ENCODE measurements at places on chromosomes 7 and 10.

GRCh38 chr7:131471250-131472004 is 85.0 kb downstream of the PODXL start:
- DNase-seq, result no peak

- DNase-seq, result no peak
Measured at GRCh38 chr10:127123626-127124025, 72.8 kb downstream of the INSYN2A start.

DNA sequence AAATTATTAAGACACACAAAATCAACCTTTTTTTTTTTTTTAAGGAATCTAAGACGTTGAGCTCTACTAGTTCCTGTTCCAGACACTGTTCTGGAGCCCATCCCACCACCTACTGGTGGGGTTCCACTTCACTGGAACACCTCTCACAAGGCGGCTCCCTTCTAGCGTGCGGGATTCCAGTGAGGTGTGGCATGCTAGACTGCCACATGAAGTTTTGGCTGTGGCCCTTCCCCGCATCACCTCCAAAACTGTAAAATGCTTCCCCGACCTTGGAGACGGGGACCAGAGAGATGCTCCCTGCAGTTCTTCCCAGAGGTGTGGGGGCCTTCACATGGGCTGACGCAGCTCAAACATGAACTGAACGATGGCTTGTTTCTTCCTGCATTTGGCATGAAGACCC is 12.6 kb downstream of the FAM53B start:
- no peak for DNase-seq

GRCh38 chr7:108270385-108271015 is 140.3 kb upstream of the LAMB4 start:
- DNase-seq, result no peak

DNA sequence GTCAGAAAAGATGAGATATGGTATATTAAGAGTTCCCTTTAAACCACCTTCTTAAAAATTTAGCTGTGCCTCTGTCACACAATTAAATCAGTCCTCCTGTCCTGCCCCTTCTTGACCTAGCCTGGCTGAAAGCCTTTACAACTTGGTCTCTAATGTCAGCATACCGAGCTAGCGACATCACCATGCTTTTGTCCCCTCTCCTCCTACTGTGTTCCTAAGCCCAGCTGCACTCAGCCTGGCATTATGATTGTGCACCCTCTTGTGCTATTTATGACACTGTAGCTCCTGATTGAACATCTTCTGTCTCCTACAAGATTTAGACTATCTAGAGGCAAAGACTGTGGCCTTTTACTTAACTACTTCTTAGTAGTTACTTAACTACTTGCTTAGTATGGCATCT is 29.2 kb downstream of the TDRD1 start:
- no peak for DNase-seq

GRCh38 chr10:15378569-15378968 is 7.5 kb upstream of the FAM171A1 start:
- DNase-seq, result no peak

GRCh38 chr7:77413128-77413527 is 3.0 kb downstream of the GSAP start:
- DNase-seq, result no peak

- no peak for DNase-seq
Measured at GRCh38 chr10:103679096-103679790, 176.1 kb downstream of the SH3PXD2A start.

GRCh38 chr10:97095701-97096260 is 90.0 kb downstream of the SLIT1 start:
- DNase-seq, result no peak

GRCh38 chr10:88065383-88066049 is 202.1 kb downstream of the PTEN start:
- no peak for DNase-seq

- DNase-seq, result no peak
Measured at GRCh38 chr10:127243490-127244272, 47.3 kb upstream of the INSYN2A start.

DNA sequence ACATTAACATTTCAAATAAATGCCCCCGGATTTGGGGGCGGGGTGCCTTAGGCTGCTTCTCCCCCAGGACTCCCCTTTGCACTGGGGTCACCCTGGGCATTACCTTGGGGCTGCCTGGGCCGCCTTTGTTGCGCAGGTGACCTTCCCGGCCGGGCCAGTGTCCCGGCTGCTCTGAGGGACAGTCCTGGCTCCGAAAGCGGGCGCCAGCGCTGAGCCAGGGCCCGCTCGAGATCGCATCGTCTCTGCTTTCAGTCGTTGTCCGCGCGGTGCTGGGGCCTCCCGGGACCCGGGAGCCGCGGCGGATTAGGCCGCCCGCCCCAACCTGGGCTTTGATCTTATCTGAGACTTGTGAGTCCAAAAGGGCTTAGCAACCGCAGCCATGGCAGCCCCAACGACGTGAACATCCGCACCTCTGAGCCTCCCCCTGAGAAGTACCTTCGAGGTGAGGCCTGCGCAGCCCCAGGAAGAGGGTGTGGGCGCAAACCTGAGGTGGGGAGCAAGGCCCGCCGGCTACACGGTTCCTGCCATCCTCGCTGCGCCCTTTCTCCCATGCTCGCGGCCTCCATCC is 14.8 kb upstream of the WAPL start:
- DNase-seq, result no peak

DNA sequence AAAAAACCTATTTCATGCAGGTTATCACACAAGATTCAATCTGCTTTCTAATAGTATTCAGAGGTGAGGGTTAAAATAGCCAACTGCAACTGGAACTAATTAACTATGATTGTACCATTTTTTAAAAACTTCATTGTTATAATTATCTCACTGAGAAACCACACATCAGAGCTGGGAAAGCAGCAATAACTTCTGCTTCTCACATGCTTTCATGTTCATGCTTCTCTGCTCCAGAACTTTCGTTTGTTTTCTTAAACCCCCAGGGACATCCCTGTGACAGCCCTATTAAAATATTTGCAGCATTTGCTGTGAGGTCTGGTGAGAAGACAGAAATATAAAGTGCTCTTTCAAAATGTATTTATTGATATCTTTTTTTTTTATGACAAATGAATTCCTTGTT is 389.0 kb upstream of the SORCS1 start:
- DNase-seq, result no peak

DNA sequence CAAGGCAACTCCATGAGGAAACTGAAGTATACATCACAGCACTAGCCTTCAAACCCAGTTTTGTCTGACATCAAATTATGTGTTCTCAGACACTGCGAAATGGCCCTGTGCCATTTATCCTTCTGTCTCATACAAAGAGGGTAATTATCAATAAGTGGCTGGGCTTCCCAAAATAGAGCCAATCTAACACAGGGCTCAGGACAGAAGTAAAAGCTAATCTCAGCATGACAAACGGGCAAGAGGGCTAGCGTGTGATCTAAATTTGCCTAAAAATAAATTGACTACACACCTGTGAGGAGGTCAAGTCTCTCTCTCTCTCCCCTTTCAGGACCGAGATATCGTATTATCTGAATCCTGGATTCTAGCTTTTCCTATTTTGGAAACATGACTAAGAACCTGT is 67.2 kb downstream of the DGKB start:
- no peak for DNase-seq

- no peak for DNase-seq
Measured at GRCh38 chr10:36606234-36606839, 519.1 kb upstream of the ANKRD30A start.

GRCh38 chr10:14233566-14233965 is 97.2 kb downstream of the FRMD4A start:
- no peak for DNase-seq

GRCh38 chr7:23470330-23471105 is at the start of gene IGF2BP3:
Gene IGF2BP3 (minus strand): TSS chr7:23470491. CDS start chr7:23470110, 381 bp downstream.
- peak; percentile 95 for DNase-seq

- DNase-seq, result no peak
Measured at GRCh38 chr7:91565499-91566401, 301.5 kb downstream of the FZD1 start.

DNA sequence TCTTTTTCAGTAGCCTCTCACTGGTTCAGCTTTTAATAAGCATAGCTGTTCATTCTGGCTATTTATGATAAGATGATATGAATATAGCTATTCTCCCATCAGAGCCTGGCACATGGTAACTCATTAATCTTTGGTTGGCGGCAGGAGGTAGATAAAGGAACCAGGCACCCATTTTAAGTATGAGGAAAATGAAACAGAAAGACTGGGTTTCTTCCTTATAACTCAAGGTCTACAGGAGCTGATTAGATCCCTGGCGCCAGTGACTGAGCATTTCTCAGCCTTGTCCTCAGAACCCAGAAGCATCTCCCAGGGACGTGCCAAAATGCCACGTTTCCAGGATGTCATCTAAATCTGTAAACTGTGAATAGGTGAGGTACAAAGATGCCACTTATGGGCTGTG is 141.9 kb downstream of the TCF7L2 start:
- DNase-seq, result no peak

- DNase-seq, result no peak
Measured at GRCh38 chr10:32786968-32787367, 171.1 kb downstream of the ITGB1 start.

DNA sequence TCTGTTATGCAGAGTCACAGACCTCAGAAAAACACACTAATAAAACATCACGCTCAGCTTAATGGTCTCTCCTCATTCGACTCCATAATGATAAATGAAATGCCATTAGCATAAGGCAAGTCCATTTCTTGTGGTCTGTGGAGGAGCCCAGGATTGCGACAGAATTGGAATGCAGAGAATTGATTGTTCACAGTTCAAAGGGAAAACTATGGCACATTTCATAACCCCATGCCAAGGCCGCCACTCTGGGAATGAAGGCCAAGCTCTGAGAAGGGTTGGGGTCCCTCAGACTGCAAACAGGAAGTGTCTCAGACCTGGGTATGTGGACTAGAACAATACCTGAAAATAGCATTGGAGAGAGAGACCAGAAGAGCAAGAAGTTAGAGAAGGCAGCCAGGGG is 398.9 kb downstream of the ADRA2A start:
- no peak for DNase-seq

GRCh38 chr7:152865011-152865410 is 105.5 kb downstream of the ACTR3B start:
- peak; percentile 67 for DNase-seq

Data from osteocyte (in vitro differentiated cells).